ENCODE measurements at places on chromosomes 4 and X.

DNA sequence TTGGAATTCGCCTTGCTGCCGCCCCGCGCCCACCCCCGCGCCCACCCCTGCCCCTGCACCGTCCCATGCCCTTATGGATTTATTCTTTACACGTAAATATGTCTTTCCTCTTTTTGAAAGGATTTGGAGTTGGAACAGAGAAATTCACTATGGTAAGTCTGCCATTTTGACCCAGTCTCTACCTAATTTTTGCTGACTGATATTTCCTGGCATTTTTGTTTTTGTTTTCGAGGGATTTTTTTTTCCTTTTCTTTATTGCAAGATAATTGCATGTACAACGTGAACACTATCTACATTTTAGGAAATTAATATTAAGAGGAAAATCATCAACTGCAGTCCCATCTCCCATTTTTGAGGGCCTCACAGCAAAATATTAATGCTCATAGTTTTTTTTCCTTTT is 468 bp upstream of the SPIN2B start:
- no peak for DNase-seq

GRCh38 chr4:86683983-86684382 is 89.9 kb downstream of the PTPN13 start:
- no peak for DNase-seq

GRCh38 chr4:87240341-87240740 is 19.9 kb upstream of the KLHL8 start:
- no peak for DNase-seq

DNA sequence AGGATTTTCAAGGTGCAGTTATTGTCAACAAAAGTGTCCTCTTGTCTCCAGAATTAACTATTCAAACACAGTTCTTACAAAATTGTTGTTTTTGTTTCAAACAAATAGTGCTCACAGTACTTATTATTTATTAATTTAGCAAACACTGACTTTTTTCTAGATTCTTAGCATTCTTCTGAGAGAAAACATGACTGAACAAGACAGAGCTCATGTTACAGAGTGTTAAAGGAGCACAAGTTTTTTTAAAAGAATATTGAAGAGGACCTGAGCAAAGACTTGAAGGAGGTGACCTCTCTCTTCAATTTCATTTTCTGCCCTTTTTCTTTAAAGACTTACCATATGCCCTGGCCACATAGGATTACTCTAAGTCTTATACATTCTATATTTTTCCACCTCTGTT is 2220.3 kb upstream of the AGA start:
- no peak for DNase-seq

GRCh38 chrX:103376118-103376978 is at the start of gene BEX3:
BEX3 (plus strand) TSS chrX:103376538; CDS start chrX:103377522, 984 bp downstream.
- no peak for DNase-seq

- no peak for DNase-seq
Measured at GRCh38 chr4:5635826-5636195, 72.5 kb downstream of the EVC2 start.

DNA sequence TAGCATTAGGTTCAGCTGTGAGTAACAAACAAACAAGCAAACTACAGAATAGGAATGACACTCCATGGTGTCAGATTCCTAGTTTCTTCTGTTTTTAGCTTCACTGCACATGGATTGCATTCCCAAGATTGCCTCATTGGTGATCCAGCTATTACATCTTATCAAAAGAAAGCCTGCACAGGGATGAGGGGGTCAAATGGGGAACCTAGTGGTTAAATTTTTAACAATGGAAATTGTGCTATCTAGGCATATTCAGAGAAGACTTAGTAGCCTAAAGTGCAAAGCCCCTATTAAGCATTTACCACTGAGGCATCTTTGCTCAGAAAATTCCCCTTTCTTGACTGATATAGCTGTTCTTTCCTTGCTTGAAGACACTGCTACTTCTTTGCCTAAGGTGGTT is 3.9 kb upstream of the TTC29 start:
- DNase-seq: no peak

GRCh38 chrX:39336671-39337311 is 535.5 kb downstream of the MID1IP1 start:
- DNase-seq: no peak

GRCh38 chr4:66160606-66161005 is 490.3 kb upstream of the EPHA5 start:
- no peak for DNase-seq

GRCh38 chr4:100981447-100982204 is 365.7 kb downstream of the PPP3CA start:
- no peak for DNase-seq

GRCh38 chr4:4559596-4559995 is 17.7 kb upstream of the STX18 start:
- no peak for DNase-seq

DNA sequence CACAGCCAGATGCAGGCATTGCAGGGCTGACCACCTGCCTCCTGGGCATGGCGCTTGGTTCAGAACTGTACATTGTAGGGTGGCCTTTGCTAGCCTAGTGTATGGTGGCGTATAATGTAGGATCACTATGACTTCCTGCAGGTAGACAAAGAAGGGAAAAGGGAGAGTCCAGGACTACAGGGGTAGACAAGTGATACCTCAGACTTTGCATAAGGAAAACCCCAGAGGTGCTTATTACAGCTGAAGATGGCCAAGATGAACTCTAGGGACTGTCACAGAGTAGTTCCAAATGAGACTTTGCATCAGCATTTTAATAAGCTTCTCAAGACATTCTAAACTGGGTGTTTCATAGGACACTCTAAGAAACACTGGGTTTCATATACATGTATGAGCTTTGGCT is 116.4 kb upstream of the PUDP start:
- DNase-seq: no peak

GRCh38 chr4:145279122-145279960 is 99.0 kb upstream of the OTUD4 start:
- no peak for DNase-seq

- DNase-seq: no peak
Measured at GRCh38 chr4:10281996-10282395, 165.4 kb upstream of the WDR1 start.

DNA sequence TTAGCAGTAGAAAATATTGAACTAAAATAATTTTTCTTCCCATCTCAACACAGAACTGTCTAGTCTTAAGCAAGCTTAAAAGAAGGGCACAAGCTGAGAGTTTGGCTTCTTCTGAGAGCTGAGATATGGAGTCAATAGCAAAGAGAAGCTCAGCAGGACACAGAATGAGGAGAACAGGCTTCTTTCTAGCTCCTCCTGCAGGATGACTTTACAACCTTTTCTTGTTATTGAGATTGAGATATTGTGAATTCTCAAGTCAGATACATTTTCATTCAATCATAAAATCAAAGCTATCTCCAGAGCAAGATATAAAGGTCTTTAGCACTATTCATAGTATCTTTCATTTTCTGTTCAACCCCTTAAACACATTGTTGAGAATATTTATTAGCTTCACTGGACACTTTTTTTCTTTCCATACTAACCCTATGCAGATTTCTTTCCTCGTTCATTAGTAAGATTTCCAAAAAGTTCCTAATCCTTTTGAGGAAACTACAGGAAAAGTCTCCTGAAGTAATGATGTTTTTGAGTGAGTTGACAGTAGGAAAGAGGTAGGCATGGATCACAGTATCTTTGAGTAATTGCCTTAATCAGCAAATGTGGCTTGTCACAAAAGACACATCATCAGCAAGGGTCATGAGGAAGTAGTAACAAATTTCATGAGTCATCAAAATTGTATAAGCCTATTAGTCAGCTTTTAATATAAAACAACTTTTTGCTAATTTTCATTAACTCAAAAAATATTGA is 17.8 kb upstream of the CXCL3 start:
- no peak for DNase-seq

GRCh38 chr4:1659104-1660043 is 24.7 kb downstream of the FAM53A start:
- DNase-seq: no peak

DNA sequence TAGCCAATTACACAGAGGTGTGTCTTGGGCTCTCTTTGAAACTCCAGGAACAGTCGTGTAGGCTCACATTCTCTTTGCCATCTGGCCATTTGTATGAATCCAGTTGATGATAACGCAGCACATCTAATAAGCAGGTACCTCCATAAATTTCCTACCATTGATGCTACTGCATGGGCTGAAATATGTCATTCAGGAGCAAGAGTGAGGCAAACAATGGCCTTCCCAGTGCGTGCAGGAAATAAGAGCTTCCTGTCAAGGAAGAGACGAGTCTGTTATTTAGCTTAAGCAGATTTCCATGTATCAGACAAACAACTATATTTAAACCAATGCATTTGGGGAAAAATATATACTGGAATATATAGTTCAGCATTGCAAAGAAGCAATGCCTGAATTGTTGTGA is 102.1 kb upstream of the MXRA5 start:
- no peak for DNase-seq

- no peak for DNase-seq
Measured at GRCh38 chr4:142683997-142684396, 162.1 kb downstream of the INPP4B start.

DNA sequence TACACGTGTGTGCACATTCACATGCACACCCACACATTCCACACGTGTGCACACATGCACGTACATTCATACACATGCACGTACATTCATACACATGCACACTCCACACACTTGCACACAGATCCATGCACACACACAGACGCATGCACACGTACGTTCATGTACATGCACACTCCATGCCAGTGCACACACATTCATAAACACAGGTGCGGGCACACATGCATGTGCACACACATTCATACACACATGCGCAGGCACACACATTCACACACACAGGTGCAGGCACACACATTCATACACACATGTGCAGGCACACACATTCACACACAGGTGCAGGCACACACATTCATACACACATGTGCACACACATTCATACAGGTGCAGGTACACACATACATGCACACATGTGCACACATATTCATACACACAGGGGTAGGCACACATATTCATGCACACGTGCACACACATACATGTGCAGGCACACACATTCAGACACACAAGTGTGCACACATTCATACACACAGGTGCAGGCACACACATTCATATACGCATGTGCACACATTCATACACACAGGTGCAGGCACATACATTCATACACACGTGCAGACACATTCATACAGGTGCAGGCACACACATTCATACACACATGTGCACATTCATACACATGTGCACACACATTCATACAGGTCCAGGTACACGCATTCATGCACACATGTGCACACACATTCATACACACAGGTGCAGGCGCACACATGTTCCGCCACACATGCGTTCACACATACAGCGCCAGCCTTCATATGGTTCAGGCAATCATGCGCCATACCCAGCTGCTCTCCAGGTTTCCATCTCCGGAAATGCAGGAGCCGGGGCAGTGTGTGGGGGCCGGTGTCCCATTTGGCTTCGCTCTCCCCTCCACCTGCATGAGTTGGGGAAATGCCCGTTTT is 124.8 kb downstream of the HMX1 start:
- no peak for DNase-seq

DNA sequence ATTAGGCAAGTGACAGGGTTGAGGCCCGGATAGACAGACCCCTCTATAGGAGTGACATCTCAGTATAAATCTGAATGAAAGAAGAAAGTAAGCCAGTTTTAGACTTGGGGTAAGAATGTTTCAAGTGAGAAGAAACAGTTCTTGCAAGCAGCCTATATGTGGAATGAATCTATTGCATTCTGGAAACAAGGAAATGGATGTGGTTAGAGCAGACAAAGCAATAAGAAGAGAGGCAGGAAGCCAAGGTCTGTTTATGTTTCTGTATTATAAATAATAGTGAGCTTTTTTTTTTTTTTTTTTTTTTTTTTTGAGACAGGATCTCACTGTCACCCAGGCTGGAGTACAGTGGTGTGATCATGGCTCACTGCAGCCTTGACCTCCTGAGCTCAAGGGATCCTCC is 255.8 kb downstream of the UNC5C start:
- DNase-seq: no peak
